ENCODE measurements at places on chromosomes 7 and 10. TPM values are rescaled to one million over a fixed set of nuclear protein-coding genes. Genes with fewer than 3 reads are reported as not detected.

DNA sequence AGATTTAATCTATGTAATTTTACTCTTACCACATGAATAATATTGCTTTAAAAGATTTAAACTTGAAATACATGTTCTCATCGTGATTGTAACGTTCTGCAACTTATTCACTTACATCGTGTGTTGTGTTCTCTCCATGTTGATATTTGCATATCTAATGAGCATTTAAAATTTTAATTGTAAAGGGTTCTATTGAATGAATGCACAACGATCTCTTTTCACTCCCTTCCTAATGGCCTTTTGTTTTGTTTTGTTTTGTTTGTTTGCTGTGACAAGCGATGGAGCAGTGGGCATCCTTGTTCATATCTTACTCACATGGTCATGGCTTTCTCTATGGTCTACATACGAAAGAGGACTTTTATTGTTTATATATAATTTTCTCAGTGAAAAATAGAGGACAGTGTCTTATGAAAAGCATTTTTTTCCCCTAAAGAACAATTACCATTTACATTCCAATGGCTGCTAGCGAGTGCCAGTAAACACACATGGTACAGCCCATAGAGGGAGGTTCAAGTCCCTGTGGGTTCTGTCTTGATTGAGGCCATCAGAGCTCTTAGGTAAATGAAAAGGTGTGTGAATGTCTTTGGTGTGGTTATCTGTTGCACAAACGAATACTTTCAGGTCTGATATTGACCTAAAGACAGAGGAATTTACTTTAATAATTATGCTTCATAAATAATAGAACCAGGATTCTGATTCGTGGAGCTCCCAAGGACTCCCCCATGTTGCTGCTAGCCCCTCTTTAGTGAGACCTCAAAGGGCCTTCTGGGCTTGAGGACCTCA, 32.4 kb downstream of the BTBD16 start:
- DNase-seq = no peak

- no peak for DNase-seq
Measured at GRCh38 chr10:107477266-107477665, 312.8 kb upstream of the SORCS1 start.

GRCh38 chr10:12269056-12269455, 73.1 kb downstream of the CDC123 start:
- DNase-seq = no peak

- no peak for DNase-seq
Measured at GRCh38 chr10:99658622-99659030, 683 bp upstream of the ENTPD7 start.

DNA sequence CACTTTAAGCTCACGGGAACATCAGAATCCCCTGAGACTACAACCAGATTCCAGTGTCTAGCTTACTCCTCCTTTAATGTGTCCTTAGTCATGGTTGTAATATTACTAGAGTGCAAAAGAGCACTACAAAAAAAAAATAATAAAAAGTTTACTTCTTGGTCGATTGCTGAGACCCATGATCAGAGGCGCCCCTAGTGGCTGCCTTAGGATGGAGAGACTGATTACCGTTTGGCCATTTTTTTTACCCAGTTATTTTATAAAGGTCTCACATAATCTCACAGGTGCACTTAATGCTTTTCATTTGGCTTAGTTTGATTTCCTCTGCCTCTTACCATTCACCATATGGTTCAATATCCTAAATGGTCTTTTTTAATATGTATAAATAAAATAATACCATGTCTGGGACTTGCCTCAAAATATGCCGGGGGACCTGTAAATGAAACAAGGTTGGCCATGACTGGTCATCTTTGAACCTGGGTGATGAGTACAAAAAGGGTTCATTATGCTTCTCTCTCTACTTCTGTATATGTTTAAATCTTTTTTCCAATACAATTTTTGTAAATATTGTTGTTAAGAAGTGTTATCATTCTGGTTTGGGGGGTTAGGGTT, 331.5 kb upstream of the NFE2L3 start:
- no peak for DNase-seq

GRCh38 chr10:52099026-52099600, 215.0 kb upstream of the DKK1 start:
- DNase-seq = no peak

DNA sequence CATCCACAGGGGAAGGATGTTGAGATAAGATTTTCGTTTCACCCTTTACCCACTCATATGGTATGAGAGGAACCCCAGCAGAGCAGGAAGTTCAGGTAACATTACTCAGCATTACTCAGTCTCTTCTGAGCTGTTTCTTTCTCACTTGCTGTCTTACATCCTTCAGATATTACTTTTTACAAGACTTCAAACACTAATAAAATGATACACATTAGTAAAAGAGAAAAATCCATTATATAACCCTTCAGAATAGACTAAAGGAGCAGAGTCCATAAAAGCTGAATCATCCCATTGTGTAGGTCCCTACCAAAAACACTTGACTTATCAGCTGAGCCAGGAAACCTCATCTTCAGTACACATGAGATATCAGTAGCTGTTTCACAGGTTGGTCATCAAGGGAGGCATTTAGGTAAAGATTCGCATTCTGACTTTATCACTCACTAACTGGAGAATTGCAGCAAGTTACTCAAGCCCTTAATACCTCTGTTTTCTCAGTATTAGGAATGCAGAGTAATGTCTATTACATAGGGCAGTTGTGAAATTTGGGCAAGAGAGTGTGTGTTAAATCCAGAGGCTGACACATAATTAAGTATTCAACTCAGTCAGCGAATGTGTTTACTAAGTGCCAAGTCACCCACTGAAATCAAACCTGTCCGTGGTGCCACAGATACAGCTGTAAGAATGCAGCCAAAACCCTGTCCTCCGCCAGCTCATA, 44.7 kb downstream of the KLF6 start:
- peak; percentile 23 for DNase-seq

- DNase-seq = peak; percentile 96
Measured at GRCh38 chr7:106421181-106421762, 136.5 kb upstream of the NAMPT start.

- no peak for DNase-seq
Measured at GRCh38 chr10:65968871-65969270, 957.0 kb upstream of the LRRTM3 start.

DNA sequence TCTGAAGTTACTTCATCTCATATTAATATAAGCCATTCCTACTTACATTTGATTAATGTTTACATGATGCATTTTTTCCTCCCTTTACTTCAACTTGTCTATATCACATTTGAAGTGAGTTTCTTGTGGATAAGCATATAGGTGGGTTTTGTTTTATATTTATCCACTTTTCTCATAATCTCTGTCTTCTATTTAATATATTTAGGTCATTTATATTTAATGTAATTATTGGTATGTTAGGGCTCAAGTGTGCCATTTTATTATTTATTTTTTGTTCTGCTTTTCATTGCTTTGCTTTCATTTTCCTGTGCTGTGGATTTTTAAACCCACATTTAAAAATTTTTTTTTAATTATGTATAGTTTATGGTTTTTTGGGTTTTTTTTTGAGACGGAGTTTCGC, 54.8 kb downstream of the OGDH start:
- no peak for DNase-seq

- no peak for DNase-seq
Measured at GRCh38 chr7:144863320-144863647, 27.4 kb upstream of the TPK1 start.

- no peak for DNase-seq
Measured at GRCh38 chr10:36345807-36346206, 703.7 kb upstream of the FZD8 start.

DNA sequence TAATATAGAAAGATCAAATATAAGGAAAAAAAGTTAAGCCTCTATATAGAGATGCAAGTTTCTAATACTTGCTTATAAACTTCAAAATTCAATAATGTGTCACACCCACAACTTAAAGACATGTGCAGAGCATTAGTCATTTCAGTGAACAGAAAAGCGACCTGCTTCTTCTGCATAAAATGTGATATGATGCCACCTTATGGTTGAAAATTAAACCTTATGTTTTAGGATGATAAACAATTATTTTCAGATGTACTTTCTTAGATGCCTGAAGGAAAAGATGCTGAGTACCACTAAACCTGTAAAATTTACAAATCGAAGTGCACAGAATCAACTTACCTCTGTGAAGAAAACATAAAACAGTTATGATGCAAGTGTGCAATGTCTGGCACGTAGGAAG, 96.0 kb downstream of the MTERF1 start:
- DNase-seq = peak; percentile 47

GRCh38 chr10:109743146-109743545, 180.2 kb downstream of the XPNPEP1 start:
- no peak for DNase-seq

DNA sequence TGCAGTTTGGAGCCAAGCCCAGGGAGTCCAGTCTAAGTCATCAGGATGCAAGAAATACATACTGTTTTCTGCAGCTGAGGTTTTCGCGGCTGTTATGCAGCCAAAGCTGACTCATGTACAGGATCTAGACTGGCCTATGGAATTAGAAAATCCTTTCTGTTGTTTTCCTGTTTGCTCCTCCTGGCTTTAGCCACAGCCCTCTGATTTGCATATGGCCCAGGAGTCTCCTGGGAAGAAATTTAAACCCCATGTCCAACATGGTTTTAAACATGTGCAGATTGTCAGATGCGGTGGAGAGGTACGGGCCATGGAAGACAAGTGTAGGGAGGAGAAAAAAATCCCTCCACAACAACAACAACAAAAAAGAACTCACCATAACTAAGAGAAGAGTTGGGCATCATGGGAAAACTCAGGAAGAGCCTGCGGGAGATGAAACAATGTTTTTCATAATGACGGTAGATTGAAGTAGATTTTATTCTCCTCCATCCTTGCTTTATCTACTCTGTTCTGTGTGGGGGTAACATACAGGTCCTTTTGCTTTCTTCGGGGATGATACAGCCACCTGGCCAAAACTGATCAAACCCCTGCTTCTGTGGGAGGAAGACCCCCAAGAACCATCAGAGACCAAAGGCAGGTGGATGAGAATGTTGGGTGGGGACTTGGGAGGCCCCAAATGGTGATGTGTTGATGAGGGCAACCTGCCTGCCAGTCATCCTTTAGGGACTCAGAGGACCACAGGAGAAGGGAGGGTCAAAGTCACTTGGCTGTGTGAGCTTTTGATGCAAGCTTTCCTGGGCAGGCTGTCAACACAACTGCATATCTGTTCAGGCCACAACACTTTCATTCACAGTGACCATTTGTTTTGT, 29.8 kb upstream of the GNA12 start:
- peak; percentile 97 for DNase-seq

DNA sequence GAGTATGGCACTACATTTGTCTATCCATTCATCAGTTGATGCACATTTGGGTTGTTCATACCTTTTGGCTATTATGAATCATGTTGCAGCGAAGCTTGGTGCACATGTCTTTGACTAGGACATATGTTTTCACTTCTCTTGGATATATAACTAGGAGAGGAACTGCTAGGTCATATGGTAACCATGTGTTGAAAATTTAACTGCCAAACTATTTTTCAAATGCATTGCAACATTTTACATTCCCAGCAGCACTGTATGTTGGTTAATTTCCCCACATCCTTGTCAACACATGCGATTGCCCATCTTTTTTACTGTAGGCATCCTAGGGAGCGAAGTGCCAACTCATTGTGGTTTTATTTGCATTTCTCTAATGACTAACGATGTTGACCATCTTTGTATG, 183.4 kb downstream of the PRKCQ start:
- DNase-seq = peak; percentile 98

DNA sequence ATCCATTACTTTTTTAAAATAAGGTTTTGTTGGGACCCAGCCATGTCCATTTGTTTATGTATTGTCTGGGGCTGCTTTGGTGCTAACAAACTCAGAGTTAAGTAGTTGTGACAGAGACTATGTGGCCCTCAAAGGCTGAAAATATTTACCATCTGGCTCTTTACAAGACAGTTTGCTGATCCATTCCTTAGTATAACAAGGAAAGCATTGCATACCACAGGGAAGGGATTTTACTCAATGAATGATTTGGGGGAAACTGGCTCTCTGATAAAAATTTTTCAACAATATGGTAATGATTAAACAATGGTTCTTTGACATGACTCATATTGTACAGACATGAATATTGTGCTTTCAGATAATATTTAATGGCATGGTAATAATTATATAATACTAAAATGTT, 738.1 kb downstream of the KCNMA1 start:
- no peak for DNase-seq

GRCh38 chr7:137160236-137160635, 183.3 kb downstream of the PTN start:
- no peak for DNase-seq

GRCh38 chr10:95539560-95540284, 21.4 kb downstream of the SORBS1 start:
- DNase-seq = no peak

- DNase-seq = no peak
Measured at GRCh38 chr10:80829562-80829961, 291.9 kb downstream of the SH2D4B start.

DNA sequence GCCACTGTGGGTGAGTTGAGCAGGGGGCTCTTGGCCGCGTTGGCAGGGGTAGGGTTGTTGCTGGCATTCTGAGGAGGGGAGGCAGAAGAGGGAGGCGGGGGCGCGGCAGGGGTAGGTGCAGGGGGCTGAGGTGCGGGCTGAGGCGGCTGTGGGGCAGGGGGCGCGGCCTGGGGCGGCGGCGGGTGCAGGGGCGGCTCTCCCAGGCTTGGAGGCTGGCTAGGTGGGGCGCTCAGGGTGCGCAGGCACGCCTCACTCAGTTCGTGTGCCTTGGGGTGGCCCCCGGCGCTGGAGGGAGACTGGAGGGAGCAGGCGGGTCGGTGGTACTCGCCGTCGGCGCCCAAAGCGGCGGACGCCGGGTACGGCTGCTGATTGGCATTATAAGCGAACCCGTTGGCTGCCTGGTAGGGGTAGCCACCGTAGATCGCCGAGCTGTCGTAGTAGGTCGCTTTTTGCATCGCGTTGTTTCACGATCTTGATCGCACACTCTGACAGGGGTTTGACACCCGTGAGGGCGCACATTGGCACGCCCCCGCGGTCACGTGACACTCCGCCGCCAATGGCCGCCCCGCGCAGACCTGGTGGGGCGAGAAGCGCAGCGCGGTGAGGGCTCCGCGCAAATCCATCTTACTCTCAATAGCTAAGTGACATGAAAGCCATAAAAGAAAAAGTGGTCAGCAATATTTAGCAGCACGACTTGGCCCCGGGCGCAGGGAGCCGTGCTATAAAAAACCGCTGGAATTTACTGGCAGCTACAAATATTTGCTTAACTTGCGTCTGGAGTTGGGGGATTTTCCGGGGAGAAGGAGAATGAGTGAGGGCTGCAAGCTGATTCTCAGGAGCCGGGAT, 7.9 kb upstream of the HOXA2 start:
- peak; percentile 96 for DNase-seq

GRCh38 chr10:78382772-78383171, 349.1 kb downstream of the RPS24 start:
- DNase-seq = no peak

The SPDYE2 gene
- not detected for total RNA-seq

The PRLHR gene
- total RNA-seq = not detected

The SPDYE5 gene
- total RNA-seq = not detected

The SLC26A5 gene
- not detected for total RNA-seq

The C10orf105 gene
- total RNA-seq = 0.10 TPM

The SLC16A12 gene
- total RNA-seq = under 0.01 TPM

The NAMPT gene
- 289 TPM for total RNA-seq

The RADIL gene
- not detected for total RNA-seq

The ZNF212 gene
- total RNA-seq = 2.7 TPM

The SHOC2 gene
- 35.3 TPM for total RNA-seq

The ACTR3C gene
- total RNA-seq = 18.1 TPM

The ASB10 gene
- total RNA-seq = not detected

The CALML5 gene
- total RNA-seq = not detected

The MMD2 gene
- not detected for total RNA-seq

The GTF2IRD1 gene
- total RNA-seq = 4.8 TPM

Data from RPMI7951 (cell line).